ENCODE measurements at places on chromosomes 2 and 18.

DNA sequence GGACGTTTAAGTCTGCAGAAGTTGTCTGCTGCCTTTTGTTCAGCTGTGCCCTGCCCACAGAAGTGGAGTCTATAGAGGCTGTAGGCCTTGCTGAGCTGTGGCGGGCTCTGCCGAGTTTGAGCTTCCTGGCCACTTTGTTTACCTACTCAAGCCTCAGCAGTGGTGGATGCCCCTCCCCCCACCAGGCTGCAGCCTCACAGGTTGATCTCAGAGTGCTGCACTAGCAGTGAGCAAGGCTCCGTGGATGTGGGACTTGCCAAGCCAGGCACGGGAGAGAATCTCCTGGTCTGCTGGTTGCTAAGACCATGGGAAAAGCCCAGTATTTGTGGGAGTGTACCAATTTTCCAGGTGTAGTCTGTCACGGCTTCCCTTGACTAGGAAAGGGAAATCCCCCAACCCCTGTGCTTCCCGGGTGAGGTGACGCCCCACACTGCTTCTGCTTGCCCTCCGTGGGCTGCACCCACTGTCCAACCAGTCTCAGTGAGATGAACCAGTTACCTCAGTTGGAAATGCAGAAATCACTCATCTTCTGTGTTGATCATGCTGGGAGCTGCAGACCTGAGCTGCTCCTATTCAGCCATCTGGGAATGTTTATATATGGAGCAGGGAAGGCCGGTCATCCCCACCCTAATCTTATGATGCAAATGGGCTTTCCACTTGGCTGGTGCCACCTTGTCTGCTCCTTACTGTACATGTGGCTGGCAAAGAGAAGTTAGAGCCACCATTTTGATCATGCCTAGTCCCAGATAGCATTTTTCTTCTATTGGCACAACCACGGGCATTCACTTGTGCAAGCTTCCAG, 156.9 kb upstream of the ITGA6 start:
- peak; percentile 64 for DNase-seq

DNA sequence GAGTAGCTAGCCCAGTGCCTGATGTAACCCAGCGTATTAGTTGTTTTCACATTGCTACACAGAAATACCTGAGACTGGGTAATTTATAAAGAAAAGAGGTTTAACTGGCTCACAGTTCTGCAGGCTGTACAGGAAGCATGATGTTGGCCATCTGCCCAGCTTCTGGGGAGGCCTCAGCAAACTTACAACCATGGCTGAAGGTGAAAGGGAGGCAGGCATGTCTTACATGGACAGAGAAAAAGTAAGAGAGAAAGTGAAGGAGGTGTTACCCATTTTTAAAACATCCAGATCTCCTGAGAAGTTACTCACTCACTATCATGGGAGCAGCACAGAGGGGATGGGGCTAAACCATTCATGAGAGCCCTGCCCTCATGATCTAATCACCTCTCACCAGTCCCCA, 6.1 kb upstream of the CYRIA start:
- no peak for DNase-seq

- no peak for DNase-seq
Measured at GRCh38 chr2:124604940-124605339, 579.9 kb downstream of the CNTNAP5 start.

DNA sequence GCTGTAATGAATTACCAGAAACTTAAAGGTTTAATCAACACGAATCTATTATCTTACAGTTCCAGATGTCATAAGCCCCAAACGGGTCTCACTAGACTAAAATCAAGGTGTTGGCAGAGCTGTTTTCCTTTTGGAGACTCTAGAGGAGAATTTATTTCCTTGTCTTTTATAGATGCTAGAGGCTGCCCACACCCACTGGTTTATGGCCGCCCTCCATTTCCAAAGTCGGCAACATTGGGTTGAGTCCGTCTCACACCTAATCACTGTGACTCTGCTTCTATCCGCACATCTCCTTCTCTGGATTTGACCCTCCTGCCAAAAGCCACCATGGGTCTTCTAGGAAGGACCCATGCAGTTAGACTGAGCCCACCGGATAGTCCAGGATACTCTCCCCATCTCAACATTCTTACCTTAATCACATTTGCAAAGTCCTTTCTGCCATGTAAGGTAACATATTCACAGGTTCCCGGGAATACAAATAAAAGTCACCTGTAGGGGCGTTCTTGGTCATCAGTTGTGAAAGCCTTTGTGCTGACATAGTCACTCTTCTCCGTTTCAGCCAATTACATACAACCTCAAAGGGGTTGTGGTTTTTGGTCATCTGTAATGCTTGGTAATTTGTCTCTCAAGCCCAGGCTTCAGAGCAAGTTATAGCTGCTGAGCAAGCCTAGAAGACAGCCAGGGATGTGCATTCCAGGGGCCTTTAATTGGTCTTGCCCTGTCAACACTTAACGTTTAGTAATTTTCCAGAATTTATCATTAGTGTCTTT, 179.4 kb downstream of the ANTXR1 start:
- DNase-seq: no peak

DNA sequence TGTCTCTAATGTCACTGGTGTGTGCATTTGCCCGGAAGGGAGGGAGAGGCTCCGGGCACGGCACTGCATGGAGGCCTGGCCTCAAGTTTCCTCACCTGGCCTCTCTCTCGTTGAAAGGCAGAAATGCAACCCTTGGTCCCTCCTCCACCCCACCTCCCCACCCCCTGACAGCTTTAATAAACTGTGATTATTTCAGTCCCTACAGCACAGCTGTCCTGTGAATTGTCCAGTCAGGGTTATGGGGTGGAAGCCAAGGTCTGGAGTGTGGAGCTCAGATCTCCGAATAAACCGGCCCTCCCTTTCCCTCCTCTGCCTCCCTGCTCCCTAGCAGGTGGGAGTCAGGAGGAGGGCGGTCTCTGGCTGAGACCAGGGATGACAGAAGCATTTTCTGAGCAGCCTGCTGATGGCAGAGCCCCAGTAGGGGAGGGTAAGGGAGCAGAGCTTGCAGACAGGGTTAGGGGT, 199.2 kb upstream of the SMAD2 start:
- no peak for DNase-seq

- DNase-seq: no peak
Measured at GRCh38 chr2:153294199-153294786, 184.3 kb downstream of the RPRM start.

- no peak for DNase-seq
Measured at GRCh38 chr2:54371460-54372065, 84.6 kb upstream of the SPTBN1 start.

- no peak for DNase-seq
Measured at GRCh38 chr2:83633423-83633822, 825.7 kb downstream of the SUCLG1 start.

- no peak for DNase-seq
Measured at GRCh38 chr2:15918761-15919356, 21.5 kb upstream of the MYCN start.

GRCh38 chr2:198545411-198545810, 741.0 kb downstream of the PLCL1 start:
- no peak for DNase-seq

GRCh38 chr2:48849770-48850169, 94.2 kb upstream of the LHCGR start:
- DNase-seq: no peak

DNA sequence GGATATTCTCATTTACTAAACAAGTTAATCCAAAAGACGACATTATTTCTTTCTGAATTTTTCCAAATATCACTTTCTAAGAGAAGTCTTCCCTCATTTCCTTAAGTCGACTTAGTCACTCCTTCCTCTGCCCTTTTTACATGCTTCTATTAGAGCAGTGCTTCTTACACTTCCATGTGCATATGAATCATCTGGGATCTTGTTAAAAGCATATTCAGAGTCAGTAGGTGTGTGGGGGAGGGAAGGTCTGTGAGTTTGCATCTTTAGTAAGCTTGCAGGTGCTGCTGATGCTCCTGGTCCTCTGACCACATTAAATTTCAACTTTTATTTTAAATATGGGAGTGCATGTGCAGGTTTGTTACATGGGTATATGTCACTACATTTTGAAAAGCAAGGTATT, 582.6 kb downstream of the NRXN1 start:
- no peak for DNase-seq

GRCh38 chr2:156864753-156865152, 392.8 kb upstream of the GALNT5 start:
- DNase-seq: no peak

GRCh38 chr18:32910694-32911296, 138.0 kb upstream of the KLHL14 start:
- no peak for DNase-seq

DNA sequence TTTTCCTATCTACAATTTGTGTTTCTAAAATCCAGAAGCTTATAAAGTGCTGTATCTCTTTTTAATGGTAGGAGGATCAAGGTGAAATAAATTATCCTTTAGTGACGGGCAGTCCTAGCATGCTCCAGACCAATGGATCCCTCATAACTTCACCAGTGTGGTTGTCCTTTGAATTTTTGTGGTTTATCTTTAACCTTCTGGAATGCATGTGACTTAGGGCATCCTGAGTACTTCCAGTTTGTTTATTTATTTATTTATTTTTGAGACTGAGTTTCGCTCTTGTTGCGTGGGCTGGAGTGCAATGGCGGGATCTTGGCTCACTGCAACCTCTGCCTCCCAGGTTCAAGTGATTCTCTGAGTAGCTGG, 40.4 kb downstream of the NUP35 start:
- no peak for DNase-seq

- no peak for DNase-seq
Measured at GRCh38 chr2:96330407-96330806, 5.2 kb upstream of the NCAPH start.

- peak; percentile 37 for DNase-seq
Measured at GRCh38 chr18:23972453-23972852, 42.1 kb upstream of the TTC39C start.

GRCh38 chr2:164479460-164479859, 141.8 kb downstream of the GRB14 start:
- DNase-seq: no peak

DNA sequence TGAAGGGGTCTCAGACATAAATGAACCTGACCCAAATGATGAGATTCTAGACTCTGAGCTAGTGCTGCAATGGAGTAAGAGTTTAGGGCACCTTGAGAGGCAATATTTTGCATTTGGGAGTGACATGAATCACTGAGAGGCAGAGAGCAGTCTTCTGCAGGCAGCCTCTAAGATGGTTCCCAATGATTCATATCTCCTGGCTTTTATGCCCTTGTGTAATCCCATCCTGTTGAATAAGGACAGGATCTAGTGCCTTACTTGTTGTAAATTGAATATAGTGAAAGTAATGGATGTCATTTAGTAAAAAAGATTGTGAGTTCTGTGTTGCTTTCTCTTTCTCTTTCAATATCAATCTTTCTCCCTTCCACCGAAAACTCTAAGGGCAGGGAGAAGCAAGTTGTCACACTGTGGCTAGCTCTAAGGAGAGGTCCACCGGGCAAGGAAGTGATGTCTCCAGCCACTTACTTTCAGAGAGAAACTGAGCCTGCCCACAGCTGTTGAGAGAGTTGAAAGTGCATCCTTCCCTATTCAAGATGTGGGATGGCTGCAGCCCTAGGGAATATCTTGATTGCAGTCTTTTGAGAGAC, 144.7 kb downstream of the TRIB2 start:
- no peak for DNase-seq

DNA sequence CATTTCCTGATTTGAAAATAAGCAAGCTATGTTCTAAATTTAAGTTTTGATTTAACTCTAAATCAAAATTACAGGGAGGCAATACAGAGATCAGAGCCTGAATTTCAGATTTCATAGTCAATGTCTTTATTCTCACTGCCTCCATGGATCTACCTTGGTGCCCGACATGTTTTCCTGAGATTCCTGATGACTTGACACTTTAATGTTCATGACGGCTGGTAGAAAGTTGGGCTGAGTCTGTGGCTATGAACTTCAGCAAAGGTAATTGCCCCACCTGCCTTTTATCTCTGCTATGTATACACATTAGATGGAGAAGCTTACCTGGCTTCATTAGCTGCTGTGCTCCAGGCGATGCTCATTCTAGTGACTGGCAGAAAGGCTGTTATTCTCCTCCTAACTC, 1390.5 kb upstream of the CELF4 start:
- DNase-seq: no peak

- DNase-seq: no peak
Measured at GRCh38 chr2:100110614-100111000, 31.8 kb downstream of the AFF3 start.

GRCh38 chr2:105595536-105595935, 149.2 kb upstream of the NCK2 start:
- no peak for DNase-seq

GRCh38 chr2:178284613-178285286, 90.4 kb downstream of the OSBPL6 start:
- DNase-seq: no peak

GRCh38 chr2:224901121-224901676, 141.1 kb downstream of the DOCK10 start:
- DNase-seq: no peak

DNA sequence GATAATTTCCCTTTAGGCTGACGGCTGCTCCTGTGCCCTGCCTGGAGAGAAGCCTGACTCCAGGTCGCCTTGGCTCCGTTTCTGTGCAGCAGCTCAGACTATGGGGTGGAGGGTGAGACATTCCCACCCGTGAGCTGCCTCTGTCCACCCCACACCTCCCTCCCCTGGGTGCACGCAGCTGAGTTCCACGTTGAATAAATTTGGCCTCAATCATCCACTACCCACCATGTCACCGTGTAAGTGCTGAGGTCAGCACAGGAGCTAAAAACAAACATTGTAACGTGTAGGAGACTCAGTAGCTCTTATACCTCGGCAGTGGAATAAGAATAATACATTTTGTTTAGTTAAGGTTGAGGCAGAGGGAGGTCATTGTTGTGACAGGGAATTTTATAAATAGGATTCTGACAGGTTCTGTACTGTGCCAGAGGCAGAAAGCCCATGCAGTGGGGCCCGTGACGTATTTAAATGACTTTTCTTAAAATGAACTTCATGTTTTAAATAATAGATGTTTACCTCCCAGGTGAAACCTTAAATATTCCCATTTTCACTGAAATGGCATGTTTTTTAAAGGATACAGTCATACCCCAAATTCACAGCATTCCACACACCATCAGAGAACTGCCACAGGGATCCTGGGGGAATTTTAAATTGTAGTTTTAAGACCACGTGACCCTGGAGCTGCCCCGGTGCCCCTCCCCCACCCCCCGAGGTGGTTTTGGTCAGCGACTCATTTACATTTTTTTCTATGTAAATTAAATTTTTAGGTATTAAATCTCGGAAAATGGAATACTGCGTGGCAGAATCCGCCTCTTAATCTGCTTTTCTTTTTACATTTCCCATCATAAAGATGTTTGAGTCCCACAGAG, 50.2 kb downstream of the NFATC1 start:
- DNase-seq: no peak
